Right lobe of liver (tissue), 6 donors: ENCODE measurements at places on chromosomes 5 and 9.
A peak's percentile ranks its signal among the peaks of the same experiment; 100 is the strongest.

- peak; percentile 65 for DNase-seq
These were observed 6.0 kb downstream of the TMEM171 start for GRCh38 chr5:73126381-73126780.

DNA sequence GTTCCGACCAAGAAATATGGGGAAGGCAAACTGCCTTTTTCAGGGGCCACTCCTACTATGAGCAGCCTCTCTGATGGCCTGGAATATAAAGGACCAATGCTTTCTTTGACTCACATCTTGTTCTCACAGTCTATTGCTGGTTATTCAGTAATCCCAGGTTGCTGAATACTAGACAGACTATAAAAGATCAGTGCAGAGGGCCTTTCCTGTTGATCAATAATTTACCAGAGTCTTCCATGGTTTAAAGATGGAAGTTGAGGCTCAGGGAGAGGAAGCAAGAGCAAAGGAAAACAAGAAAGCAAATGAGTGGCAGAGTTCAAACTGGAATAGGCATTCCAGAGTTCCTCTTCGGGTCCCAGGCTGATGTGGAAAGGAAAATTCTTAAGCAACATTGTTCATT, 62.9 kb downstream of the FBXO38 start:
- DNase-seq: no peak

DNA sequence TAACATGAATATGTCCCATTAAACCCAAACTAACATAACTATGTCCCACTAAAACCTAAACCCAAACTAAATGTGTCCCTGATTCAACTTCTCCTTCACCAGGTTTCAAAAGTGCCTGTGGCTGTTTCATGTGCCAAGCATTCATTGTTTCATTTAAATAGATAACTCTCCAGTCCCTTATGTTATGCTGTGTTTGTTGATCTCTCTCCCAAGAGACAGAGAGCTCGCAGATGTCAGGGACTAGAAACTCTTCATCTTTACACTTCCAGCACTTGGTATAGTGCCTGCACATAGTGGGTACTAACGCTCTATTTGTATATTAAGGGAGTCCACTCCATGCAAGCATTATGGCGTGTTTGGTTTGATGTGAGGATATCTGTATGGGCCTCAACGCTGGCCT, 118.0 kb downstream of the GPBP1 start:
- no peak for DNase-seq

- DNase-seq: no peak
These were observed 51.5 kb downstream of the RCL1 start for GRCh38 chr9:4844056-4844838.

DNA sequence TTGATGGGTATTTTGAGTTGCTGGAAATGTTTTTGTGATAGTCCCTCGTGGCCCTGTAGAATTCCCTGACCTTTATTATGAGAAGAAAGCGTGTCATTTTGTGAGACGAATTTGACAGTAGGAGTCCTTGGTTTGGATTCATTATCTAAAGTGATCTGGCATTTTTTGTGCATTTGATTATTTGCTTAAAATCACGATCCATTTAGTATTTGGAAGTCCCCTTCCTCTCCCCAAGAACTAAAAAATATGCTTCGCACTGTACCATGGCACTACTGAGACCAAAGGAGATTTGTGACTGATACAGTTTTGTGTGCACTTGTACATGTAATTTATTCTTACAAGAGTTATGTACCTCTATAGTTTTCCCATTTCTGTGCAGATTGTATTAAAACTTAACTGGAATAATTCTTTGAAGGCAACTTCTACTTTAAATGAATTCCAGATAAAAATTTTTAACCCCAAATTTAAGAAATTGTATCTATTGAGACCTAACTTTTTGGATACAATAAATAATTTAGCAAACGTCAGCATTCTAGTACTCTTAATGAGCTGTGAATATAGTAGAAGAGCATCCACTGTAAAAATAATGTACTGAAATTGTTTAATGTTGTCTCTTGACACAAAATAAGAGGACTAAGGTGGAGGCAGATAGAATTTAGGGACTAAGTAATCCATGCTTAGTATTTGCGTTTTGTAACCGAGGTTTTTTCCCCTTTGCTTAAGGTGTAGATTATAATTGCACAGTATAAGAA, 2.1 kb downstream of the MAP3K1 start:
- no peak for DNase-seq

DNA sequence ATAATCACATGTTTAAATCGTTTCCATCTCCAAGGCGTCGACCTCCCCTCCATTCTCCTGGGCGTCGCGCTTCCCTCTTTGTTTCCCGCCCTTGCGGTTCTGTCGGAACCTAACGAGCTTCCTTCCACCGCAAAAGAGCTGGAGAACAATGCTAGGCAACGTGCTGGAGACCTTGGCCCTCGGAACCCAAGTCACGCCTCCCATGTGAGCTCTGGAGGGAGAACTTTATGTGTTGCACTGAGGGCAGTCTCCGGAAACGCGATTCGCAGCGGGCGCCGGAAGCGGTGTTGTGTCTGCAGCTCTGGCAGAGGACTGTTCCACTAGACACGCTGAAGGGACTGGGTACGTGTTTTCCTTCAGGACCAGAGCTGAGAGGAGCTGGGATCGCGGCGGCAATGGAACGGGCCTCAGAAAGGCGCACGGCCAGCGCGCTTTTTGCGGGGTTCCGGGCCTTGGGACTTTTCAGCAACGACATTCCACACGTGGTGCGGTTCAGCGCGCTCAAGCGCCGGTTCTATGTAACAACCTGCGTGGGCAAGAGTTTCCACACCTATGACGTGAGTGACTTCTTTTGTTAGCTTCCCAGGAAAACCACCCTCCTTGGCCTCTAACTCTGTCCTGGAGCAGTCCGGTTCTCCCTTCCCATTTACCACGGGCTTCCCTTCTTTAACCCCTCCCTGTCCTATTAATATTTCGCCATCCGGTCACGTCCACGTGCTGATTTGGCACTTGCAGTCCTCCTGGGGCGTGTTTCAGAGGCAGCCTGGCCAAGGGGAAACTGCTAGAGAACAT, at the start of gene WDR36:
Gene WDR36 (plus strand): TSS at position 287 of the 792 bp plus-strand sequence. CDS start 109 bp downstream, at position 396.
- DNase-seq: peak; percentile 91

DNA sequence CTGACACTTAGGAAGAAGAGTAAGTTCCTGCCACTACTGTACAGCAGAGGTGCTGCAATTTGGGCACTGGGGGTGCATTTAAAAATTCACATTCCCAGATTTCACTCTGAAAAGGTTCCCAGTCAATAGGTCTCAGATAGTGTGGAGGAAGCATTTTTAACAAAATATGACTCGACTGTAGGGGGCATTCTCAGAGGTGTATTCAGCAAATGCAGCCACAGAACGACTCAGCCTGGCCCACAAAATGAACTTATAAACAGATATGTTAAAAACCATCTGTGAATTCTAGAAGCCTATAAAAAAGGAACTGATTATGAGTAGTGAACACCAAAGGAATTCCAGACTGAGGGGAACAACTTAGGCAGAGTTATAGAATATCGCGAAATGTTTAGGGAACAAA, 31.1 kb downstream of the MLLT3 start:
- DNase-seq: no peak

DNA sequence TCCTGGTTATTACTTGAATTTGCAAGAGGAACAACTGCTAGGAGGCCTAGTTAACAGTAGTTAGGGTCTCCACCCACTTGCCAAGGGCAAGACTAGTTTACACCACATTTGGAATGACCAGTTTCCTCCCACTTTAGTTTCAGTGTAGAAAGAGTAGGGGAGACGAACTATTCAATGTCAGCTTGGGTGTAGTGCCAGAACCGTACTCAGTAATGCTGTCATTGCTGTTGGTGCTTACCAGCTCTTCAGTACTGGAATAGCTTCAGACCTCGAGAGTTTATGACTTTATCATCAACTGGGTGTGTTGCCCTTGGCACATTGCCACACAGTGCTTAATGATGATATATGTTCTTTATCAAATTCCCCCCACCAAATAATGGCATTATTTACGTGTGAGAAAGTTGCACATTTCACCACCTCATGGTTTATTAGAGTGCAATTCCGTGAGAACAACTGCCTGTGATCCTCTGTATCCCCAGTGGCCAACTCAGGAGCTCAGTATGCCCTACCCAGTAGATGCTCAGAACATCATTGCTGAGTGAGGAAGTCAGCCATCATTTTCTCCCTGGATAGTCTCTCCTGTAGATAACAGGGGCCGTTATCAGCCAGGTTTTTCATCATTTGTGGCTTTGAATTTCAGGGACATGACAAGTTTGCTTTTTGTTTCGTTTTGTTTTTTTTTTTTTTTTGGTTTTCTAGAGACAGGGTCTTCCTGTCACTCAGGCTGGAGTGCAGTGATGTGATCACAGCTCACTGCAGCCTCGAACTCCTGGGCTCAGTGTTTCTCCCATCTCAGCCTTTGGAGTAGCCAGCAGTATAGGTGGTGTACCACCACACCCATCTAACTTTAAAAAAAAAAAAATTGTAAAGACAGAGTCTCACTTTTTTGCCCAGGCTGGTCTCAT, 67.3 kb downstream of the DOCK8 start:
- no peak for DNase-seq

DNA sequence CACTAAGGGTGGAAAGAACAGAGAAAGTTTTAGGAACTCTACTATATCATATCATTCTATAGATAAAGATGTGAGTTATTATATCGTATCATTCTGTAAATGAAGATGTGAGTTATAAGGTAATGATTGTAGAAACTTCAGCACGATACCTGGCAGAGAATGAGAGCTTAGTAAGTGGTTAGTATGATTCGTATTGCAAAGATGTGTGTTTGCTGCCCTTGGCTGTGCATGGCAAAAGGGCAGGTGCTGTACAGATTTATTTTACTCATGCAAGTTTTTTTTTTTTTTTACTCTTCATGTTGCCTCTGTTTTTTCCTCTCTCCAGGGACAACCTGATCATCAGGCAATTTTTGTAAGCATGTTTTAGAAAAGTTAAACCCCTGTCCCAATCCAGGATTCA, 83.3 kb downstream of the EGFLAM start:
- DNase-seq: no peak

GRCh38 chr9:127004946-127005769, 90.6 kb downstream of the RALGPS1 start:
- DNase-seq: no peak

- no peak for DNase-seq
These were observed 87.0 kb downstream of the WNK2 start for GRCh38 chr9:93270976-93271375.

DNA sequence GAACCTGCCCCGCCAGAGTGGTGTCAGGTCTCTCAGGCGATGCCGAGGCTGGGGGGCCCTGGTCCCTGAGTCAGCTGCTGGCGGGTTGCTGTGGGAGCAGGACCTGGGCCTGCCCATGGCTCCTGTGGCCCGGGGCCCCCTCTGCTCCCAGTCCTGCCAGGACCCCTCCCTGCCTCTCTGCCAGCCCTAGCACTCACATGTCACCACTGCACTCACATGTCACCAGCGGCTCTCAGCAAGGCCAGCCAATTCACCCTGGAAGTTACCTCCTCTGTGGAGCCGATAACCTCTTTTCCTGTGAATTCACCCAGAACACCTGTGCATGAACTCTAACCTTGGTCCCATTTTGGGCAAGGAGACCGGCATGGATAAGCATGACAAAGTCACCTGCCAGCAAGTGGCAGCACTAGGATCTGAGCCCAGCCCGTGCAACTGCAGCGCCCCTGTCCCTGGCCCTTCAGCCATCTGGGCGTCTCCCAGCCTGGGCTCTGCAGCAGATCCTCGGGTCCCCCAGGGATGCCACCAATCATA, 170.2 kb downstream of the GAPVD1 start:
- DNase-seq: no peak

- DNase-seq: no peak
These were observed 116.1 kb upstream of the SLC12A2 start for GRCh38 chr5:127967323-127967982.
